ENCODE measurements at places on chromosomes 4 and X.

DNA sequence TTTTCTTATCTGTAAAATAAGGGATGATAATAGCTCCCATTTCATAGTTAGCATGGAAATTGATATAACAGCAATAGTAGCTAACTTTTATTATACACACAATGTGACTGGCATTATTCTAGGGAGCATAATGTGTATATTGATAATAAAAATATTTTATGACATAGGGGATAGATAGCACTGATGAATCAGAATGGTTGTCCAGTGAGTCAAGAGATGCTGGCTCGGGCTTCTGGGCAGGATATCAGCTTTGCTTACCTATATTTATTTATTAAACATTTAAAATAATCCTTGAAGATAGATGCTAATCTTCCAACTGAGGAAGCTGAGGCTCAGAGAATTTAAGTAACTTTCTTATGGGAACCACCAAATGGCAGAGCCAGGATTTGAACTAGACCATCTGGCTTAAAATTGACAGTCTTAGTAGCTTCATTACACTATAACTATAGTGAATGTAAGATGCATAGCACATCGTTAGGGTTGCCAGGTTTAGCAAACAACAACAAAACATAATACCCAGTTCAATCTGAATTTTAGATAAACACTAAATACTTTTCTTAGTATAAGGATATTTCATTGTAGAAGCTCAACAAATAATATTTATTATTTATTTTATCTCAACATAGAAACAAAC is 2.7 kb downstream of the AFP start:
- DNase-seq, result no peak

DNA sequence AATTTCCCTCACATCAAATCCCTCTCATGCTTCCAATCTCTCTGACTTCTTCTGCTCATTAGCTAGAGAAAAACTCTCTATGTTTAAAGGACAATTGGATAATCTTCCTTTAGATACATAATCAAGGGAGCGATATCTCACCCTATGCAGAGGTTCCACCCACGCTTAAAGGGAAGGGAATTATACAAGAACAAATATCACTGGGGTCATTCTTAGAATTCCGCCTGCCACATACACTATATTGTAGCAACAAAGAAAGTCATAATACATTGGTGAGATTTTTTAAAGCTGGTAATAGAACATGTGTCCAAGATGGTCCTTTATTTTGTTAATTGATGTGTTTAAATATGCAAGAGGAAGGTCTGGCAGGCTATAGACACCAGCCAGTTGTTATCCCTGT is 31.5 kb downstream of the NKX6-1 start:
- DNase-seq, result no peak

DNA sequence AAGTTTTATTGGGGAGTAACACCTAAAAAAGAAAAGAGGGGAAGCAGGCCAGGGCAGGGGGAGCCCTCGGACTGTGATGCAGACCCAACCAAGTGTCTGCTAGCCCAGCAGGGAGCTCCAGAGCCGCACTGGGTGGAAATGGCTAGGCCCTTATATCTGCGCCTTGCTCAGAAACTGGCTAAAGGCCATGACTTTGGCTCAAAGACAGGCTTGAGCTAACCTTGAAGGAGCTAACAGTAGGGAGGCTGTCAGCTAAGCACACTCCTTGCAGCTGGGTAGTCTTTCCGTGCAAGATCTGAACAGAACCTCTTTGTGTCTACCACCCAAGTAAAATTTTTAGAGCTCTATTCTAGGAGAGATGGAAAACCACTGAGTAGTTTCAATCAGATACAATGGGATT is 43.0 kb downstream of the SEPSECS start:
- DNase-seq, result no peak

- DNase-seq, result no peak
Observed at GRCh38 chr4:1393866-1394265, 12.4 kb downstream of the NKX1-1 start.

GRCh38 chr4:124804041-124804440 is 91.5 kb upstream of the ANKRD50 start:
- DNase-seq, result no peak

DNA sequence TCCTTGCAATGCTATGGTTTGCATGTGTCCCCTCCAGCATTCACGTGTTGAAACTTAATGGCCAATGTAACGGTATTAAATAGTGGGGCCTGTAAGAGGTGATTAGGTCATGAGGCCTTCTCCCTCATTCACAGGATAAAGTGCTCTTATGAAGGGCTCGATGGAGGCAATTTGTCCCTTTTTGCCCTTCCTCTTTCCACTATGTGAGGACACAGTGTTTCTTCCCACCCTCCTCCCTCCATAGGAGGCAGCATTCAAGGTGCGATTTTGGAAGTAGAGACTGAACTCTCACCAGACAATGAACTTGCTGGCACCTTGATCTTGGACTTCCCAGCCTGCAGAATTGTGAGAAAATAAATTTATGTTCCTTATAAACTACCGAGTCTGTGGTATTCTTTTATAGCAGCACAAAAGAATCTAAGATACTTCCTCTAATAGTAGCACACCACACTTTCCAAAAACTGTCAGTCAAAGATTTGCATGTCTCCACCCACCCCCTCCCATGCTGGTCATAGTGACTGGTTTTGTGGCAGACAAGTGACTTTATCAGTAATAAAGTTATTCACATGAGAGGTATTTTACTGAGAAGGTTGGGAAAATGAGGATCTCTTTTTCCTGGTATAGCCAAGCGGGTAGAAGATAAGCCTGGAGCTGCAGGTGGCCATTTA is 113.5 kb upstream of the TTC29 start:
- no peak for DNase-seq

DNA sequence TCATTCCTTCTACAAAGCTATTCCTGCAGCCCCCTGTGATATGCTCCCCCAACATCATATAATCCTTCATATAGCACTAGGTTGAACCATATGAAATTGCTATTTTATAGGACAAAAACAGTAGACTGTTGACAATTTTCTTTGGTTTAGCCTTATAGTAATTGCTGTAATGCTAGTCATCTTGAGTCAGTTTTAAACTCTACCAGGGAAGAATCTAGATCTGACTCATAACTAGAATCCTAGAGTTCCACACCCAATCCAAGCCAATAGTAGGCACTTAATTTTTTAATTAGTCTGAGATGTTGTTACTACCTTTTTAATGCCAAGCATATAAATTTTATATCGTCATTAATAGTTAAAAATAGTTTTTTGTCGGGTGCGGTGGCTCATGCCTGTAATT is 136.8 kb downstream of the CHRNA9 start:
- no peak for DNase-seq

- no peak for DNase-seq
Observed at GRCh38 chr4:163330916-163331628, 1.3 kb downstream of the NPY1R start.

DNA sequence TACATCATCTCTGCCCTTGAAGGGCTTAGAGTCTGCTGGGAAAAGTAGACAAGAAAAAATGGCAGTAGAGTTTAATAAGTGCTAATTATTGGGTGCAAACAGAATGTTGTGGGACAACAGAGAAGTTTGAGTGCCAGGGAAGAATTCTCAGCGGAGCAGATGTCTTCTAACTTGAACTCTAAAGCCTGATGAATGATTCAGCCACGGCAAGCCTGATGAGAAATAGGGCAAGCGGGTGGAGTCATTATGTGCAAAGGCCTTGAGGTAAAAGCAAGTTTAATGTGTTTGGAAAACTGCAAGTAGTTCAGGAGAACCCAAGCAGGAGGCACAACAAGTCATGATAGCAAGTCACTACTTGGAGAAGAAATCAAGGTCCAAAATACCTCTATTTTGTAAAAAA is 37.5 kb downstream of the GC start:
- no peak for DNase-seq

DNA sequence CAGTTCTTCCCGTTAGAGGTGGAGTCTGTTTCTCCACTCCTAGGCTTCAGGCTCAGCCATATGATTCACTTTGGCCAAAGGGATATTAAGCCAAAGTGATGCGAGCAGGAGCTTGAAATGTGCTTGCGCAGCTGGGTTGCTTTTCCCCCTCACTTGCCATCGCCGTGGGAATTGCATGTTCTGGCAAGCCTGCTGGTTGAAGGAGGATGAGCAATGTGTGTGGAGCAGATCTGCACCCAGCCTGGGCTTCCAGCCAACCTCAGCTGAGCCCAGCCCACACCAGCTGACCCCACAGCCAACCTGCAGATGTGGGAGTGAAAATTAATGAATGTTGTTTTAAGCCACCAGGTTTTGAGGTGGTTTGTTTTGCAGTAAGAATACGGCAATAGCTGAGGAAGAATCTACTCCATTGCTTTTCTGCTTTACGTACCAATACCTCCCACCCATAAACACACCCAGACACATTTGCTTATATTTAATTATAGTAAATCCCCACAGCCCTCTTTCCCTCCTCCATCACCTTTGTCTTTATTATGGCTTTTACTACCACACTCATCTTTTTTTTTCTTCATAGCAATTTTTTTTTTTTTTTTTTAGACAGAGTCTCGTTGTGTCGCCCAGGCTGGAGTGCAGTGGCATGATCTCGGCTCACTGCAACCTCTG is 132.8 kb upstream of the FUNDC1 start:
- no peak for DNase-seq

GRCh38 chr4:140038031-140038533 is 115.9 kb downstream of the MAML3 start:
- DNase-seq, result no peak

DNA sequence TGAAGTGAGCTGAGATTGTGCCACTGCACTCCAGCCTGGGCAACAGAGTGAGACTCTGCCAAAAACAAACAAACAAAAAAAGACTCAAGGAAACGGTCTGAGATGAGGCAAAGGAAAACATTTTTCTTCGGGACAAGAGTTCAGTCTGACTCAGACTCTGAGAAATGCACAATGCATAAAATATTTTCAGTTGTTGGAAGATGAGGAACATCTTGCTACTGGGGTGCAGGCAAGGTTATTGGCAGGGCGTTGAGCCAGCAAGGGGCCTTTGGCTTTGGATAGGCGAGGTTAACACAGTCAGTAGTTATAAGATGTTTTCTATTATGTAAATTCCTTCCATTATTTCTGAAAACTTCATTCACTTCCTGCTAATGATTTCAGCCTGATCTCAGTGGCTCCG is 96.1 kb upstream of the VCX start:
- DNase-seq, result no peak

- no peak for DNase-seq
Observed at GRCh38 chrX:31384471-31384870, 312.6 kb upstream of the FTHL17 start.

DNA sequence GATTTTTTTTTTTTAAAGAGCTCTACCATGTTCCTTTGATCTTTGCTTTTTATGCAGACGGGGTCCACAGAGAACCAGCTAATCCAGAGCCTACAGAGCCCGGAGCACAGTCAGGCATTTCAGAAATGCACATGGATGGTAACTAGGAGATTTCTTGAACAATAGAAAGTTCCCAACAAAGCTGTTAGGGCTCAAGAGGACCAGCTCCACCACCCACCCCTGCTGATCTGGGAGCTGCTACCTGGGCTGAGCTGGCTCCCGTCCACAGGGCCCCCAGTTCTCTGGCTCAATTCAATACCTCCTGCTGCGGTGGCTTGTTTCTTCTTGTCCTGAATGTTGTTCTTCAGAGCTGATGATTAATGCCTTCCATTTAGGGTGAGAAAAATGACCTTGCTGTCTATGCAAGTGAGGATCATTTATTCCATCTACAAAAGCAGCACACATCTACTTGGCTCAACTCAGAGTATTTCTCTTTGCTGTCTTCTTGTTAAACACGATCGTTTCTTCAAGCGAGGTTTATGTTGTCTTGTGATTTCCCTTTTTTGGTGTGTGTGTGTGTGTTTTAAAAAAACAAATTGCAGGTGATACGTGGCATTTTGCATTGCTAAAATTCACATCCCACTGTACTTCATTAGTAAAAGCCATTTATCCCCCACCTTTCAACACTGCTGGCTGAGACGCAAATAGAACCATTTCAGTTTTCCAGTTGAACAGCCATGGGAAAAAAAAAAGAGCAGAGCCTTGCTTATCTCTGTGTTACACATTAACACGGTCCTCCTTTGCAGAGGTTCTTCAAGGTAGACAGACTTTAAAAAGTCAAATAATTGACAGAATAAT is 31.3 kb downstream of the IGFBP7 start:
- DNase-seq, result no peak

- no peak for DNase-seq
Observed at GRCh38 chr4:149141391-149141790, 674.3 kb downstream of the IQCM start.

GRCh38 chrX:125505207-125505606 is 185.5 kb downstream of the TEX13C start:
- DNase-seq, result no peak

GRCh38 chrX:114800719-114801118 is 216.7 kb downstream of the IL13RA2 start:
- DNase-seq, result no peak

DNA sequence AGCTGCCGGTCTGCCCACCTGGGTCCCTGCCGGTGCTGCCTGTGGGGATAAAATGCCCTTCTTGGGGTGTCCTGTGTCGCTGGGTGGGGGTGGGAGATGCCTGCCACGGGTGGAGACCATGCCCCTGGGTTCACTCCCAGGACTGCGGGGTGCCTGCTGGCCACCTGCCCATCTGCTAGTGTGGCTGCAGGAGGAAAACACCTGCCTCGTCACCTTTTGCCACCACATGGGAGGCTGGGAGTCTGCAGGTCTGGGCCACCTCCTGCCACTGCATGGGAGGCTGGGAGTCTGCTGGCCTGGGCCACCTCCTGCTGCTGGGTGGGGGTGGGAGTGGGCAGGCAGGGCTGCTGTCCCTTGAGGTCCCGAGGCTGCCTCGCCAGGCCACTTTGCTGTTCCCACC is 58.8 kb upstream of the AFAP1 start:
- DNase-seq, result no peak

DNA sequence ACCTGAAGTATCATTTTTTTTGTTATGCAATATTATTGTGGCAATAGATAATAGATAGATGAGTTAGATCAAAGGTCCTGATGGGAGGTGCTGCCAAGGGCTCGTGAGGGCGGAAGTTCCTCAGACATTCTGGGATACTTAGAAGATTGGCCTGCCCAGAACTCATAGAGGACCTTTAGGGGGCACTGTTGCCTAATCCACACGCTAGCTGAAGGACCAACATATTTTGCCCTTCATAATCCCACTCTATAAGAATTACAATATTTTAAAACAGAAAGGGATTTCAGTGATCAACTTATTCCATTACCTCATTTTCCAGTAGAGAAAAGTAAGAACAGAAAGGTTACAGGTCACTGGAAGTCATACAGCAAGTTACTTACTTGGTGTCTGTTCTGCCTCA is 22.9 kb upstream of the COX7B2 start:
- no peak for DNase-seq

DNA sequence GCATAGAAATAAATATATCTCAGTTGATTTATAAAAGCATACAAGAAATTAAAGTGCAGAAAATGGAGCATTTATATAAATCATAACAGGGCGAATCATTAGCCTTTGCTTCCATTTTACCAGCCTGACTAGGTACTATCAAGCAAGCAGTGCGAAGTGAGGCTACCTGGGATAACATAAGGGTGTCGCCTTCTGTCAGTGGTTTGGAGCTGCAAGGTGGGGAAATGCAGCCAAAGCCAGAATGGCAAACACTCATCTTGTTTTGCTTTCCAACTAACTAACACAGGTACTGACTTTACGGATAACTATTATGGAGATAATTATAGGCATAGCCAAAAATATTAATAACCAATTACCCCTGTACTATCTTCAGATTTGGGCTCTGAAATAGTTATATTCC is 1459.8 kb downstream of the RAPGEF2 start:
- DNase-seq, result no peak

- no peak for DNase-seq
Observed at GRCh38 chr4:119722670-119723069, 94.1 kb upstream of the PDE5A start.

GRCh38 chr4:122798101-122798500 is 28.5 kb upstream of the FGF2 start:
- DNase-seq, result no peak

GRCh38 chr4:48025005-48025404 is 8.4 kb downstream of the NIPAL1 start:
- no peak for DNase-seq

- no peak for DNase-seq
Observed at GRCh38 chr4:139696491-139696890, 30.9 kb downstream of the MGST2 start.

All from KG1 (cell line).